ENCODE measurements at places on chromosomes 11 and 22.

GRCh38 chr11:134508219-134508990, 96.4 kb upstream of the B3GAT1 start:
- DNase-seq = no peak

- no peak for DNase-seq
These were observed 110.3 kb downstream of the RPS6KA4 start for GRCh38 chr11:64469288-64469687.

GRCh38 chr11:121571506-121571905, 118.7 kb upstream of the SORL1-AS1 start:
- no peak for DNase-seq

- DNase-seq = no peak
These were observed 100.4 kb upstream of the GALNT18 start for GRCh38 chr11:11722246-11722645.

DNA sequence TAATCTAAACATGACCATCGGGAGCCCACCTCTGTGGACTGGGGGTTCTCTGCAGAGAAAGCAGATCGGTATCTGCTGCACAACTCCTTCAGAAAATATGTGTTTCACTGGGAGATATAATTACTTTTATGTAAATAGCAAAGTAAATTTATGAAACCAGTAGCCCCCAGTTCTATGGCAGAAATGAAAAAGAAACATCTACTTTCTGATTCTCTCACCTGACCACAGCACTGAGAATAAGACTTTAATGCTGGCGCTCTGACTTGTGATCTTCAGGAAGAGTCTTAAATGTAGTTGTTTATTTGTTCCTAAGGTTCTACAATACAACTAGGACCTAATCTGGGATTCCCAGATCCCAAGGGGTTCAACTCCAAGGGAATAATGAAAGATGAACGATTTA, 518.0 kb downstream of the DLG2 start:
- DNase-seq = no peak

DNA sequence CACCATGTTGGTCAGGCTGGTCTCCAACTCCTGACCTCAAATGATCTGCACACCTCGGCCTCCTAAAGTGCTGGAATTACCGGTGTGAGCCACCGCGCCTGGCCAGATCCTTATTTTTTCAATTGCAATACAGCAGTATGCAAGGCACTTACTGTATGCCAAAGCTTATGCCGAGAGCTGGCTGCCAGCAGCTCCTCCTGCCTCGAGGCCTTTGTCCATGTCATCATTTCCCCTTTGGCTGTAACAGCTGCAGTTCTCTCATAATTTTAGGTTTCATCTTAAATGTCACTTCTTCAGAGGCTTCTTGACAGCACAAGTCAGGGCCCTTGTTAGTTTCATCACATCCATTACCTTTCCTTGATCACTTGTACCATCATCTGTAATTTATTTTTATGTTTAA, 1.5 kb upstream of the SREBF2 start:
- no peak for DNase-seq

DNA sequence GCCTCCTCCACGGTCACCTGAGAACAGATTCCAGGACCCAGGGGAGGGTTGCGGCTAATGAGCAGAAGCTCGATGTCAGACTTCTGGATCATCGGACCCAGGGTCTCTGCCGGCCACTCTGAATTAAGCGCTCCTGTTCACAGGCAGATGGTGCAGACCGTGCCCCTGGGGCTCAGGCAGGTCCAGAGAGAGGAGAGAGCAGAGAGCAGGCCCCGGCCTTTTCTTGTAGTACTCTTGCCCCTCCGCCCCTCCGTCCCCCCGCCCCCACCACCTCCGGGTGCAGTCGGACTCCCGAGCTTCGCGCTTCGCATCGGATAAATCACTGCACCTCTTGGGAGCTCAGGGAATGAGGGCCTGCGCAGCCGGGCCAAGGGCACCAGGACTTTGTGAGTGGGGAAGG, 50.3 kb downstream of the RPS6KA4 start:
- DNase-seq = no peak

DNA sequence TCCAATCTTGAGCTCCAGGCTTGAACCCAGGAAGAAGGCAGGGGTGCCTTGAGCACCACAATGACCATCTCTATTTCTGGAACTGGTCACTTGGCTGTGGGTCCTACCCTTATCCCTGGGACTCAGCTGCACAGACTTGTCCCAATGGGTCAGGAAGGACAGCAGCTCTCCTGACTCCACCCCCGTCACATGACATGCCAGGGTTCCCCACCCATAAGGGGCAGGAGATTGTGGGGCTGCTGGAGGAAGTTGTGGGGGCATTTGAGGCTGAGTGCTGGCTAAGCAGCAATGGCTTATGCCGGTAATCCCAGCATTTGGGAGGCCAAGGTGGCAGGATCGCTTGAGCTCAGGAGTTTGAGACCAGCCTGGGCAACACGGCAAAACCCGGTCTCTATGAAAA, 56.2 kb downstream of the NFAM1 start:
- DNase-seq = no peak
